ENCODE measurements at places on chromosomes 11 and 22.

DNA sequence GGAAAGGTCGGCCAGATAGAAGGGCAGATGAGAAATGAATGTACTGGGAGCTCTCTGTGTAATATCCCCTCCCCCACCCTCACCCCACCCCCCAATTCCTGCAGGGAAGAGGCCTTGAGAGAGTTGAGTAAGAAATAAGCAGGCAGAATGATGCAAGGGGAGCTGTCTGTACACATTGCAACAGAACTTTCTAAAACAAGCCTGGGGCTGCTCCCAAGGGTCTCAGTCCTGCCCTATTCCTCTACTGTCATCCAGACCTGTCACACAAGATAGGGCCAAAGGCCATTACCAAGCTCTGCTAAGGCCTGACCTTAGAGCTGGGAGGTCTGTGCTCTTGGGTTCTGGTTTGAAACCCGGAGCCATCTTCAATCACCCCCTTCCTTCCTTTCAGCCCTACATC, 5.7 kb upstream of the DGAT2 start:
- DNase-seq, result no peak

- DNase-seq, result no peak
Observed at GRCh38 chr11:133961890-133962289, 5.1 kb upstream of the IGSF9B start.

DNA sequence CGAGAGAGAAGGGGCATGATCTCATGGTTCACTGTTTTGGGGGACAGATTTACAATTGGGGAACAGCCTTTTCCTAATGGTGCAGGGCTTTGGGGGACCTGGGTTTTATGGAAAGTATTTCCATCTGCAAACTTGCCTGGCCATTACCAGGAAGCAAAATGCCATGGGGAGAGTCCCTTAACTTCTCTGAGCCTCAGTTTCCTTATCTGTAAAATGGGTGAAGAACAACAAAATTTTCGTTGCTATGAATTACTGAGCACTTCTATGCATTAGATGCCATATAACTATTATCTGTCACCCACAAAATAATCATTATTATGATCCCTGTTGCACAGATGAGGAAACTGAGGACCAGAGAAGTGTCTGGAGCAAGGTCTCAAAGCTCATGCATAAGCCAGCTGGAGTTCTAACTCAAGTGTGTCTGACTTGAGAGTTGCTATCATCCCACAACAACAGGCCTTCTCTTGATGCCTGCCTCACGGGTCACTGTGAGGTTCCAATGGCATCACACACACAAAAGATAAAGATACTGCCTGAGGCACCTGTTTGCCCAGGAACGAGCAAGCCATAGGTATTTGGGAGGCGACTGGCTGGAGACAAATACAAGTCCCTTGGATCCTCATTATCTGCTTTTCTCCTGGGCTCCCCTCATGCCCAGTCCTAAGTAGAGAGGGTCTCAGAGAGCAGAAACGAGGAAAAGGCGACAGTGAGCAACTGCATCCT, 15.8 kb downstream of the TPST2 start:
- DNase-seq, result no peak

- DNase-seq, result peak; percentile 54
Observed at GRCh38 chr22:23183061-23183698, 2.9 kb downstream of the BCR start.

GRCh38 chr11:122287401-122287800, 171.4 kb upstream of the BLID start:
- DNase-seq, result no peak

- DNase-seq, result no peak
Observed at GRCh38 chr11:26700574-26701235, 21.2 kb downstream of the SLC5A12 start.

- DNase-seq, result no peak
Observed at GRCh38 chr11:65808744-65809341, 22.0 kb downstream of the OVOL1 start.

DNA sequence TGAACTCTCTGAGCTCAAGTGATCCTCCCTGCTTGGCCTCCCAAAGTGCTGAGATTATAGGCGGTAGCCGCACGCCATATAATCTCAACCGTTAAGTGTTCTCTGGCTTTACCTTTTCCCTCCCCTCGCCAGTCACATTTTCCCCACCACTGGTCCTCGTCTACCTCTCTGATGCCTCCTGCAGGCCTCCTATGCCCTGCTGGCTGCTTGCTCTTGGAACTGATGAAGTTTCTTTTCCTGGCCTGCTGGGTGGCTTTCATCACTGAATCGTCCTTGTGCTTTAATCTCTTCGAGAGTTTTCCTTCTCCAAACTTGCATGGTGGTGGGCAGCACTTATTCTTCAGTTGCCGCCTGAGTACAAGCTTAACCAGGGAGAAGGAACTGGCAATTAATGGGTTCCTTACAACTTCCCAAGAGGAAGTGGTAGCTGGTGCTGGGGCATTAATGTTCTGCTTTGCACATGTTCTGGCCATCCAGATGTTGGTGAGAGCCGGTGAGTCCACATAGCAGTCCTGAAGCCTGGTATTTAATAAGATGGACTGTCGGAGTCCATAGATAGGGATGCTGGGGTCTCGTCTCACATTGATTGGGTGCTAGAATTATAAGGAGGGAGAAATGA, 1.3 kb downstream of the C22orf31 start:
- DNase-seq, result no peak

GRCh38 chr11:62860835-62861563, 19.7 kb upstream of the SLC3A2 start:
- no peak for DNase-seq

DNA sequence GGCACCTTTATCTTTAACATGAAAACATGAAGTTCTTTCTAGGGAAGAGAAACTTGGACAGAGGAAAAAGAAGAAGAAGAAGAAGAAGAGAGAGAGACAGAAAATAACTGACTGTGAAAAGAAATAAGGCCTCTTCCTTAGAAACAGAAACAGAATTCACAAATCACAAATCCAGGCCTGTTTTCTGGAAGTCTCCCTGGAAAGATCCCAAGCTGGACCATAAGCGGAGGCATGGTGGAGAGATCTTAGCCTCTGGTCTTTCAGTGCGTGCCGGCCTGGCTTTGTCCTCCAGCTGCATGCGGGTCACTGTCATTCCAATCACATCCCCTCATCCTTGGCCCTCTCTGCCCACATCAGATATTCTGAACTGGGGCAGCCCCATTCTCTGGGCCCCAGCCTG, 6.9 kb downstream of the FXYD6 start:
- DNase-seq, result no peak

DNA sequence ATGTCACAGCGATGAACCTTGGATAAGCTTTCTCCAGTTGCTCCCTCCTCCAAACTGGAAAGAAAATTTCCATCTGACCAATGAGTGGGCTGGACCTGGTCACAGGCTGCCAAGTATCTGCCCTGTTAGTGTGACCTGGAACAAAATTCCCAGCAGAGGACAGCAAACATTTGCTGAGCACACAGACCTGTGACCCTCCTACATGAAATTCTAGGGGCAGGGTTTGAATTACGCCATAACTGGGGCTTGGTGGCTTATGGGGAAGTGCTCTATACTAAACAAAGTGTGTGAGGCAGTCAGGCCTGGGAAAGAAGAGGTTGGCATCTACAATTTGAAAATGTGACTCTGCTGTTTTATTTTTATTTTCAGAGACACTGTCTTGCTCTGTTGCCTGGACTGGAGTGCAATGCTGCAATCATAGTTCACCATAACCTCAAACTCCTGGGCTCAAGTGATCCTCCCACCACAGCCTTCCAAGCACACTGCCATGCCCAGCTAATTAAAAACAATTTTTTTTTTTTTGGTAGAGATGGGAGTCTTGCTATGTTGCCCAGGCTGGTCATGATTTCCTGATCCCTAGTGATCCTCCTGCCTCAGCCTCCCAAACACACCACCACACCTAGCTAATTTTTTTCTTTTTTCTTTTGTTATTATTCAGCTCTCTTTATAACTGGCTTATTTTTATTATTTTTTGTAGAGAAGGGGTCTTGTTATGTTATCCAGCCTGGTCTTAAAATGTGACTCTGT, 13.6 kb upstream of the XBP1 start:
- no peak for DNase-seq

DNA sequence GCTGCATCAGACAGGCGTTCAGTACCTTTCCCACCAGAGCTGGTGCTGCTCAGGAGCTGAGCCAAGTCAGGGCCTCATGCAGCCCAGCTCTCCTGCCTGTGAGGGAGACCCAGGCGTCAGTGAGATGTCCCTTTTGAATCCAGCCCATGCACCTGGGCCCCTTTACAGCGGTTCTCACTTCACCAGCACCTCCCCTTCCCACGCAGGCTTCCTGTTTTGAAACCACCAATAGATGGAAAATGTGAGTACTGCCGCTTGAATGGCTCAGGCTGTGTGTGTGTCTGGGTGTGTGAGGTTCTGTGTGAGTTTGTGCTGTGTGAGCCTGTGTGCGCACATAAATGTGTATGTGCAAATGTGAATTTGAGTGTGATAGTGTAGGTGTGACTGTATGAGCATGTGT, 88.4 kb downstream of the UBASH3B start:
- no peak for DNase-seq

- DNase-seq, result no peak
Observed at GRCh38 chr11:102118937-102119336, 8.7 kb downstream of the YAP1 start.

GRCh38 chr11:77211040-77211451, 83.0 kb downstream of the MYO7A start:
- DNase-seq, result no peak

- DNase-seq, result no peak
Observed at GRCh38 chr11:290621-291231, 1.8 kb downstream of the PGGHG start.

DNA sequence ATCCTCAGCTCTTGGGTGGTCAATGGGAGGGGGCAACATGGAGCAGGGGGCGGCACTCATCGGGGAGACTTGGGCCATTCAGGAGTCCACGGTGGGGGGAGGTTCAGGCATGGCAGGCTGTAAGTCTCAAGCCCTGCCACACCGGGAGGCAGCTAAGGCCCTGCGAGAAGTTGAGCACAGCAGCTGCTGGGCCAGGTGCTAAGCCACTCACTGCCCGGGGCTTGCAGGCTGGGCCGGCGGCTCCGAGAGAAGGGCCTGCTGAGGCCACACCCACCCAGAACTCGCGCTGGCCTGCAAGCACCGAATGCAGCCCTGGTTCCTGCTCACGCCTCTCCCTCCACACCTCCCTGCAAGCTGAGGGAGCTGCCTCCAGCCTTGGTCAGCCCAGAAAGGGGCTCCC, 131.4 kb downstream of the OR4C45 start:
- no peak for DNase-seq

- no peak for DNase-seq
Observed at GRCh38 chr11:118609380-118610224, 2.2 kb downstream of the PHLDB1 start.
